Stimulated activated CD4-positive, alpha-beta T cell treated with anti-CD3 and anti-CD28 coated beads, TNF-alpha, amount 100 ng/mL, for 24 hours (primary cell): ENCODE measurements at places on chromosomes 11 and 22.

- no peak for DNase-seq
These were observed 524.5 kb downstream of the BRD1 start for GRCh38 chr22:49303061-49303735.

- no peak for DNase-seq
These were observed 412.2 kb downstream of the INSC start for GRCh38 chr11:15526859-15527450.

DNA sequence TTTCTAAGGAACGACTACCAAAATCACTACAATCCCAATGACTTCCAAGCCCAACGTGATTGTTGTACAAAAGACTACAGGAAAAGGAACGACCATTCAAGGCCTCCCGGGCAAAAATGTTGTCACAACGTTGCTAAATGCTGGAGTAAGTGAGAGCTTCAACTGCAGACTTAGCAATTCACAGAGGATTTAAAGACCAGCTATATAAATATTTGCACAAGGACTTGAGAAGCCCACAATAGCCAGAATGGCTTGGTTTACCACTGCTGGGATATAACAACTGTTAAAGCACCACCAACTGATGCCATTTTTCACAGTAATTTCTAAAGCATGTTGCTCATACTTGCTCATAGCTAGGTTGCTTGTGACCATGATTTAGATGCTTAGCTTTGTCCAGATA, 78.3 kb downstream of the EMSY start:
- DNase-seq: no peak

- DNase-seq: no peak
These were observed 6.4 kb upstream of the CDPF1 start for GRCh38 chr22:46256358-46256958.

GRCh38 chr11:3712274-3712673, 41.1 kb upstream of the CHRNA10 start:
- DNase-seq: no peak

DNA sequence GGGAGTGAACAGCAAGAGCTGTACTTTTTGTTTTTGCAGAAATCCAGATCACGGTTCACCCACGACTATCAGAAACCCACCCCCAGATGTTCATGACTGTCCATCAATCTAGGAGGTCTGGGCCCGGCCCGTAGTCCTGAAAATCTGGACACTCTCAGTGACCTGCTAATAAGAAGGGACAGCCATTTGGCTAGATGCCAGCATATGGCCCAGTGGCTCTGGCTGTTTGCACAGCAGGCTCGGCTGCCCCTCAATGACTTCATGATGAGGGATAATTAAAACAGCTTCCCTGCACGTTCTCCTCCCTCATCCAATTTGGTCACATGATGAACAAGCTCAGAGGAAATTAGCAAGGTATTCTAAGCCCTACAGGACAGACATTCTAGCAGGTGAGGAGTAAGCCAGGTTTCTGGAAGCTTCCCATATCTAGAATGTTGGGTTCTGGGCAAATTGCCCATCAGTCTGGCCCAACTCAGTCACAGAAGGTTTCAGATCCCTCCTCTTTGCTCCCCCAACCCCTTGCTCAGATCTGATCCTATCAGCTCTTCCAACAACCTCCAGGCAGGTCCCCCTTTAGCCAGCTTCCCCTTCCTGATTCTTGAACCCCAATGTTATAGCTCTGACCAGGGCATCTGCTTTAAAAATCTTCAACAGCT, 397.3 kb downstream of the SHANK2 start:
- no peak for DNase-seq

- peak; percentile 75 for DNase-seq
These were observed at the start of gene SLC35F2 for GRCh38 chr11:107858217-107859070. SLC35F2 (minus strand) TSS chr11:107858787; CDS start chr11:107858767, 20 bp downstream.

DNA sequence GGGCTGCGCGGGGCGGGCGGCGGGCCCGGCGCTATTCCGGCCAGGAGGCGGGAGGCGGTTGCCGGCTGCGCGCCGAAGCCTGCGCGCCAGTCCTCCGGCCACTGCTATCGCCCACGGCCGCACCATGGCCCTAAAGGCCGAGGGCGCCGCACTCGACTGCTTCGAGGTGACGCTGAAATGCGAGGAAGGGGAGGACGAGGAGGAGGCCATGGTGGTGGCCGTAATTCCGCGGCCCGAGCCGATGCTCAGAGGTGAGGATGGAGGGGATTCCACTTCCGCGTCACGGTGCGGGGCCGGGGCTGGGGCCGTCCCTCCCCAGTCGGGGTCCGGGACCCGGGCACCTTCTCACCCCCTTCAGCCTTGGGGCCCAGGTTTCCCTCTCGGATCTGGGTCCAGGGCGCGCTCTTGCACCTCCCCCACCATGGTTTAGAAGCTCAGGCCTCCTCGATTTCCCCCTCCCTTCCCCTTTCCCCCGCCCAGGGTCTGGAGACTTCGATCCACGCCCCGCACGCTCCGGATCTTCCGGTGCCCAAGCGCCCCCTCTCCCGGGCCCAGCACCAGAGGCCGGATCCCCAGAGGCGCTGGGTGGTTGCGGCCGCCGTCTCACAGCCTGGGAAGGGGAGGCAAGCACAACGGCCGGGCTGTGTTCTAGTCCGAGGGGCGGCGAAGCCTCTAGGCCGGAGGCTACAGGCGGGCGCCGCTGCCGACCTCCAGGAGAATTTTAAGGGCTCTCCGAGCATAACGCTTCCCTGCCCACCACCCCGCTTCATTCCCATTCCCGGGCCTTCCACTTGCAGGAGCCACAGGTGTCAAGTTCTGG, 517 bp downstream of the SPINDOC start:
- no peak for DNase-seq

DNA sequence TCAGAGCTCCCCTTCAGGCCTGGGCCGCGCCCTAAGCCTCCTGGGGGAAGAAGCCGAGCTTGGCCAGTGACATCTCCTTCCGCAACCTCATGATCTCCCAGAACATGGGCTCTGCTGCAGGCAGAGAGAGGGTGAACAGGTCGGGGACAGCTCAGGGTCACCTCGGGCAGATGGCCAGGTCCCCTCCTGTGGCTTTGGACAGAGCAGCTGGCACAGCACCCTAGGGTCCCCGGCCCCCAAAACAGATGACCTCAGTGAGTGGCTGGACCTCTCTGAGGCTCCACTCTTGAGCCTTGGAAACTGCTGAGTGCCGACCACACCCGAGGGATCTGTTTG, 6.9 kb upstream of the FADS3 start:
- DNase-seq: no peak

DNA sequence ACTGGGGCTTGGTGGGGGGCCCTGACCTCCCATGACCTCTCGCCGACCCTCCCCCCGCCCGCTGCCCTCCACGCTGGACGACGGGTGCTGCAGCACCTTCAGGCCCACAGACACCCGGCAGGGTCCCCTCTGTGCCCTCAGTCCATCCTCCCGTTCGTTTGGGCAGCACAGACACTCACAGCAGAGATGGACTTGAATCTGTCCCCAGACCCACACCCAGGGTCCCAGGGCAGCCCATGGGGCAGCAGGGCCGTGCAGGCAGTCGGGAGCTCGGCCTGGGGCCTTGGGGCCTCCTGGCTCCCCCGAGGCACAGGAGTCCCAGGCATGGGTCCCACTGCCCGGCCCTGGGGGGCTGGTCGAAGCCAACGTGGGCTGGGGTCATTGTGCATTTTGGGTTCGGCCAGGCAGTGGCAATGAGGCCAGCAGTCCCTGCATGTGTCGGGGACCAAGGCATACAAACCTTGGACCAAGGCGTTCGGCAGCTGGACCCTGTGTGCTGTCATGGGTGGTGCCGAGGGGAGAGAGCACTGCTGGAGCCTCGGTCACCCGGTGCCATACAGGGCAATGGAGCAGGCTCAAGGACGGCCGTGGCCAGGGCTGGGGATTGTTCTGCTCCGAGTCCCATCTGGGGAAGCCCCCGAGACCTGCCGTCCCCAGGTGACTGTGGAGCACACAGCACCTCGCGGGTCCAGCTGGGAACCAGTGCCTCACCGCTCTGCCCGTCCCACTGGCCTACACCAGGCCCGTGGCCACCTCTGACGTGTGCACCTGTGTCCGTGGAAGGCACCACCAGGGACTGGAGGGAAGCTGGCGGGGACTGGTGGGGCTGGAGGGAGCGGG, 19.3 kb upstream of the BRSK2 start:
- DNase-seq: no peak

DNA sequence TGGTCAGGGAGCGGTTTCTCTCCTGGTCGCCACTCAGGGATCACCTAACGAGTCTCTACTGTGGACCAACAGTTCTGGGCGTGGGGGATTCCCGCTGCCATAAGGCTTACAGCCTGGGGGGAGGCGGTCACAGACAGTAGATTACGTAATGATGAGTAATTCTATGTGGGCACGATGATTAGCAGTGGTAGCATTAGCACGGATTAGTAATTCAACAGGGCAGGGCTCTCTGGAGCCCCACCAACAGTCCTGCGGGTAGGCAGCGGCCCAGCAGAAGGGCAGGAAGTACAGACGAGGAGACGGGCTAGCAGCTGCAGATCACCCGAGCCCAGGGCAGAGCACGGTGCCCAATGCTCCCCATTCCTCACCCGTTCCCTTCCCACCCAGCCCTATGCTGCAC, 3.6 kb downstream of the SHISAL1 start:
- no peak for DNase-seq

GRCh38 chr11:96230686-96231085, 112.3 kb downstream of the MAML2 start:
- no peak for DNase-seq

GRCh38 chr11:3148255-3148989, 16.7 kb downstream of the OSBPL5 start:
- DNase-seq: no peak

- no peak for DNase-seq
These were observed 937.6 kb downstream of the BRD1 start for GRCh38 chr22:48889887-48890692.

GRCh38 chr11:69386594-69387408, 92.8 kb downstream of the MYEOV start:
- no peak for DNase-seq

DNA sequence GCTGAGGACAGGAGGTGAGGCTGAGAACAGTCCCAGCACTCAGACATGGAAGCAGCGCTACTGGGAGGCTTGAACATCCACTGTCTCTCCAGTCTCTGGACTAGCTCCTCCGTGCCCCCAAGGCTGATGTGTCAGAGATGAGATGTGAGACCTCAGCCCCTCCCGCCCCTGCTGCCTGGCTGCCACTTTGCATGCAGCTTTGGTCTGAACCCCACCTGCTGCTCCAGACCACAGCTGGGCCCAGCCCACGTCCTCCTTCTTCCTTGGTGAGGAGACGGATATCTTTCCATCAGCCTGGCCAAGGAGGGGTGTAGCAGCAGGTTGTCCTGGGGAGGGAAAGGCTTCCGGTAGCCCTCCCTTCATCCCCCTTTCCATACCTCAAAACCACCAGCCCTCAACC, 148.0 kb upstream of the B3GAT1 start:
- DNase-seq: no peak

- DNase-seq: peak; percentile 1
These were observed 52.6 kb upstream of the NAV2 start for GRCh38 chr11:19660076-19660475.

- DNase-seq: no peak
These were observed 89.5 kb downstream of the ME3 start for GRCh38 chr11:86582898-86583297.

DNA sequence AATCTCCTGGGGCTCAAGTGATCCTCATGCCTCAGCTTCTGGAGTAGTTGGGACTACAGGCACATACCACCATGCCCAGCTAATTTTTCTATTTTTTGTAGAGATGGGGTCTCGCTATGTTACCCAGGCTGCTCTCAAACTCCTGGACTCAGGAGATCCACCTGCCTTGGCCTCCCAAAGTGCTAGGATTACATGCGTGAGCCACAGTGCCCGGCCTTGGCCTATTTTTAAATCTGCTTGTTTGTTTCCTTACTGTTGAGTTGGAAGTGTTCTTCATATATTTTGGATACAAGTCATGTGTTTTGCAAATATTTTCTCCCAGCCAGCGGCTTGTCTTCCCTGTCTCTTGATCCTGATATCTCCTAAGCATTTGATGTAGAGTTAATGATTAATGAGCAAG, 5.0 kb downstream of the PARVB start:
- DNase-seq: no peak

DNA sequence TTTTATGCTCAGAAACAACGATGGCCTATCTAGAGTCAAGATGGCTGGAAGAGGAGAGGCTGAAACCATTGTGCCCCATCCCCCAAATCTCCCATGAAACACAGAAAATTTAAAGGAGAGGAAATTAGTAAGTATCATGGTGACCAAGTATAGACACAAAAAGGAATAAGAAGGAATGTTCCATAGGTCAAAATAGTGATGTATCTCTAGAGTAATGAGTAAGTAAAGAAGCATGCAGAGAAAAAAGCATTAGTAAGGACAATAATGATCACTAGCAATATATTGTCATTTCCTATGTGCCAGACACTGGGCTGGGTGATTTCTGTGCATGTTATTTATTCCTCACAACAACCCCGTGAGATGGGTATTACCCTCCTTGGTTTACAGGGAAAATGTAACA, 2.6 kb upstream of the SLC22A24 start:
- no peak for DNase-seq

GRCh38 chr11:70118642-70119041, 40.5 kb downstream of the ANO1 start:
- no peak for DNase-seq

DNA sequence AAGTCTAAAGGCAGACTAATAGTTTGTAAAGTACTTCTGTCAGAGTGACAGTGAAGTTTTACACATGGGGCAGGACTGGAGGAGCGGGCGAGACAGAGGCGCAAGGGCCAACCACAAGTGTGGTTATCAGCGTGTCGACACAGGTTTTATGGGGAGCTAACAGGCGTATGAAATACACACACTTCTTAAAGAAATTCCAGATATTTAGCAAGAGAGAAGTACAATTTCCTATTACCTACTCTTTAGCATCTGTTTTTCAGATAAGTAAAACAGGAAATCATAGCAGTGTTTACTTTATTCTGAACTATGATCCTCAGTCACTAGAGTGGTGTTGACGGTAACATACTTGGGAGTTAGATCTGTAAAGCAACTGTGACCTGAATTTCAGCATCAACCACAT, 22.5 kb downstream of the VSIG10L2 start:
- DNase-seq: no peak

DNA sequence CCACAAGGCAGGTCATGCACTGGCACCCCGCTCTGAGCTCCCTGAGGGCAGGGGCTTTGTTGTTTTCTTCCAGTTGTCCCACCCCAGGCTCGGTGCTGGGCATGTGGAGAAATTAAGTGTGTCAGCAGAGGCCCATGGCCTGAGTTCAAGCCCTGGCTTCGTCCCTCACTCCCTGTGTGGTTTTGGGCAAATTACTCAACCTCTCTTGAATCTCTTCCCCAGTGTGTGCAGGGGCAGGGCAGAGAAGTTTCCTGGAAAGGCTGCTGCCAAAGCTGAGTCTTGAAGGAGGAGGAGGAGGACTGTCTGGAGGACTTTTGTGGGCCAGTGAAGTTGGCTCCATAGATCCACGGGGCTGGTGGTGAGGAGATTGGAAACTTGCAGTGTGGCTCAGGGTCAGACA, 138.1 kb upstream of the E2F8 start:
- DNase-seq: no peak

DNA sequence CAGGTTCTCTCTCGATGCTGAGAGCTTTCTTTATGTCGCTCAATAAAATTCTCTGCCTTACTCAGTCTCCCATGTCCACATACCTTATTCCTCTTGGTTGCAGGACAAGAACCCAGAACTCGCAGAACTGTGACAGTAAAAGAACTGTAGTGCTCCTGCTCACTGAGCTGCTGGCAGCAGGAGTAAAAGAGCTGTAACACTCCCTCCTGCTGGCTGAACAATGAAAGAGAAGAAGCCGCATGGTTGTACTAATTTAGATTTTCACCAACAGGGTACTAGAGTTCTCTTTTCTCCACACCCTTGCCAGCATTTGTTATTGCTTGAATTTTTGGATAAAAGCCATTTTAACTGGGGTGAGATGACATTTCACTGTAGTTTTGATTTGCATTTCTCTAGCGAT, 433.2 kb downstream of the GUCY1A2 start:
- no peak for DNase-seq
